ENCODE measurements at places on chromosomes 1 and 21.
A peak's percentile ranks its signal among the peaks of the same experiment; 100 is the strongest.

- DNase-seq: no peak
Observed at GRCh38 chr1:161973924-161974845, 49.5 kb downstream of the OLFML2B start.

GRCh38 chr1:236759252-236759859 lies 35.7 kb upstream of the MTR start:
- DNase-seq: no peak

DNA sequence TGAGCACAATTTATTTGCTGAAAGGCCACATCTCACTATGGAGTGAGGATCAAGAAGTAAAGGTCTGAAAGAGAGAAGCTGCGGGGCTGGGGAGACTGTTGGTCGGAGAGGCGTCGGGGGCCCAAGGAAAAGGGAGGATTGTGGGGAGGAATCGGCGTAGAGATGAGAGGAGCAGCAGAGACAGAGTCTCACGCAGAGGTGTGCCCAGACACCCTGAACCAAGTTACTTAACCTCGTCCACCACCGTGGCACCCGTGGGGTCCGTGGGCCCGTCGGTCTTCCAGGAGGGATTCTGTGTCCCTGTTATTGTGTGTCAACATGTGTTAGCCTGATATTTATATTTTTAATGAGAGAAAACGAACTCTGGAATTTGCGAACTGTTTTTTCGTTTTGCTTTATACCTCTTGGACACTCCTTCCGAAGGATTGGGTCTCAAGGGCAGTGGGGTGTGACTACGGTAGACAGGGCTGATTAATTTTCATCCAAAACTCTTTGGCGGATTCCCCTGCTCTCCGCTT lies 3.8 kb upstream of the NBPF1 start:
- DNase-seq: no peak

- peak; percentile 27 for DNase-seq
Observed at GRCh38 chr1:228555074-228555994, 68.2 kb downstream of the RNF187 start.

GRCh38 chr1:234941321-234942011 lies 187.2 kb downstream of the TOMM20 start:
- DNase-seq: no peak
